Activated effector memory CD4-positive, alpha-beta T cell treated with Interleukin-2 at 50 U/mL for 16 hours (primary cell): ENCODE measurements at places on chromosomes 5 and 9.

DNA sequence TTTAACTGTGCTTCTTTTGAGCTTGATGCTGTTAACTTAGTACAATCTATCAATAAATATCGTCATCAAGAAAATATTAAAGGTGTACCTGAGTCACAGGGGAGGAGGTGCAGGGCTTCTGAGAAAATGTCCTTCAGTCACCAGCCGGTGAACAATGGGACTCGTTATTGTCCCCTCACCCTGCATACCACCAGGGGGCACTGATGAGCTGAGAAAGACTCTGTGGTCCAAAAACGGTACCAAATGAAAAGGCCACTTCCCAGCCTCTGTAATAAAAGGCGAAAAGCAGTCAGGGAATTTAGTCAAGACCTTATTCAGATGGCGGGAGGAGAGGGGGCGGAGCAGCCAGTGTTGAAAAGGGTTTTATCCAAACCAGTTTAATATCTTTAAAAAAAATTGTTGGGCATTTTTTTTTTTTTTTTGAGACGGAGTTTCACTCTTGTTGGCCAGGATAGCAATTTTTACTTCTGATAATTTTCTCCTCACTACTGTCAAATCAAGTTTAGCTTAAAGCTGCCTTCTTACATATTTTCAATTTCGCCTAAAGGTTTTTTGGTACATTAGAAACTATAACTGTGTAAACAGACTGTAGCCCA, 271.9 kb upstream of the ADAMTS16 start:
- DNase-seq, result no peak

DNA sequence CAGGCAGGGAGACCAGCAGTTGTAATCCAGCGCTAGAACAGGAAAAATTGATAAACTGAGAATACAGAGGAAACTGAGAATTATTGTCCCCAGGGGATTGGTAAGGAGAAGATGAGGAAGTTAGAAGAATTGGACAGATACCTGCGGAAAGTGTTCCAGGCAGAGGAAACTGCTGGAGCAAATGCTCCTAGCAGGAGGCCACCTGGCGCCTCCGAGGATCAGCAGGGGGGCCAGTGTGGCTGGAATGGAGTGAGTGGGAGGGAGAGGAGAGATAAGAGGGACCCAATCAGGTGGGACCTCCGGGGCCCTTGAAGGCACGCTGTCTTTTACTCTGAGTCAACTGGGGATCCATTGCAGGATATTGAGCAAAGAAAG, 695 bp upstream of the ANXA6 start:
- DNase-seq, result no peak

- DNase-seq, result no peak
Observed at GRCh38 chr9:78865737-78866136, 568.8 kb downstream of the PSAT1 start.

DNA sequence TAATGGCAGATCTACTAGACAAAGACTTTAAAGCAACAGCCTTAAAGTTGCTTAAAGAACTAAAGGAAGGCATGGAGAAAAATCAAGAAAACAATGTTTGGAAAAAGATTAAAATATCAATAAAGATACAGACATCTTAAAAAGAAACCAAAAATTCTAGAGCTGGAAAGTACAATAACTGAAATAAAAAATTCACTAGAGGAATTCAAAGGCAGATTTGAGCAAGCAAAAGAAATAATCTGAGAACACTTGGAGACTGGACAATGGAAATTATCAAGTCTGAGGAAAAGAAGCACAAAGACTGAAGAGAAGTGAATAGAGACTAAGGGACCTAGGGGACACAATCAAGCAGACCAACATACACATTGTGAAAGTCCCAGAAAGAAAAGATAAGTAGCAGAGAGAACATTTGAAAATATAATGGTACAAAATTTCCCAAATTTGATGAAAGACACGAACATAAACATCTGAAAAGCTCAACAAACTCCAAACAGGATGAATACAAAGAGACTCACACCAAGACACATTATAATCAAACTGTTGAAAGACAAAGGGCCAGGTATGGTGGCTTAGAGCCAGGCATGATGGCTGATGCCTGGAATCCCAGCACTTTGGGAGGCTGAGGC, 26.3 kb downstream of the SIL1 start:
- no peak for DNase-seq

- no peak for DNase-seq
Observed at GRCh38 chr9:134192311-134192950, 28.1 kb upstream of the RNU6ATAC start.

- DNase-seq, result no peak
Observed at GRCh38 chr9:118008246-118008645, 304.0 kb downstream of the TLR4 start.

DNA sequence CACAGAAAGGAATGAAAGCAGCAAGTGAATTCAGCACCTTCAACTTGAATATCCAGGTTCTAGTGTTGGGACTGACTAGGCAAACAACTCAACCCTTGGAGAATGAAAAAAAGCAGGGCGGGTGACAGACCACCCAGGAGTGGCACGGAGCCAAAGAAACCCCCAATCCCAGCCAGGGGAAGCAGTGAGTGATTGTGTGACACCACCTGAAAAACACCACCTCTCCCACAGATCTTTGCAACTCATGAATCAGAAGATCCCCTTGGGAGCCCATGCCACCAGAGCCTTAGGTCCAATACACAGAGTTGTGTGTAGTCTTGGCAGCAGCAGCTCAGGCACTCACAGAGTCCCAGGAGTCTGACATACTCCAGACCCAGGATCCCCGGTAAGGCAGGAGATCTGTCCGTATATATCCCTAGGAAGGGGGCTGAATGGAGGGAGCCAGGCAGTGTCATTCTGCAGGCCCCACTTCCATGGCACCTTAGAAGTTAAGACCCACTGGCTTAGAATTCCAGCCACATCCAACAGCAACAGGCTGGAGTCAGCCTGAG, 22.1 kb upstream of the ROR2 start:
- no peak for DNase-seq

DNA sequence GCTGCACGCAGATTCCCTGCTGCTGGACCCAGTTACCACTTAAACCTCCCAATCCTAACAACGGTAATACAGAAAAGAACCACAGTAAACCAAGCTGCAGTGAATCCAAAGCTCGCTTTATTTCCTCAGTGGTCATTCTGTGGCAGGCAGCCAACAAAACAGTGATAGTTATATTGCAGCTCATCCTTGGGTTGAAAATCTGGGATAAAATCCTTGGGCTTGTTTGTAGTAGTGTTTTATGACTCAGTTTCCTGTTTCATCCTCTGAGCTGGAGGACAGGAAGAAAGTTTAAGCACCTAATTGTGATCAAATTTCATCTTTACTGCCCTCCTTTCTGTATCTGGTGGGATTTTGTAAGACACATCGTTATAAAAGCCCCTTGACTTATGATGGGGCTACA, 31.4 kb downstream of the HMGCR start:
- no peak for DNase-seq

DNA sequence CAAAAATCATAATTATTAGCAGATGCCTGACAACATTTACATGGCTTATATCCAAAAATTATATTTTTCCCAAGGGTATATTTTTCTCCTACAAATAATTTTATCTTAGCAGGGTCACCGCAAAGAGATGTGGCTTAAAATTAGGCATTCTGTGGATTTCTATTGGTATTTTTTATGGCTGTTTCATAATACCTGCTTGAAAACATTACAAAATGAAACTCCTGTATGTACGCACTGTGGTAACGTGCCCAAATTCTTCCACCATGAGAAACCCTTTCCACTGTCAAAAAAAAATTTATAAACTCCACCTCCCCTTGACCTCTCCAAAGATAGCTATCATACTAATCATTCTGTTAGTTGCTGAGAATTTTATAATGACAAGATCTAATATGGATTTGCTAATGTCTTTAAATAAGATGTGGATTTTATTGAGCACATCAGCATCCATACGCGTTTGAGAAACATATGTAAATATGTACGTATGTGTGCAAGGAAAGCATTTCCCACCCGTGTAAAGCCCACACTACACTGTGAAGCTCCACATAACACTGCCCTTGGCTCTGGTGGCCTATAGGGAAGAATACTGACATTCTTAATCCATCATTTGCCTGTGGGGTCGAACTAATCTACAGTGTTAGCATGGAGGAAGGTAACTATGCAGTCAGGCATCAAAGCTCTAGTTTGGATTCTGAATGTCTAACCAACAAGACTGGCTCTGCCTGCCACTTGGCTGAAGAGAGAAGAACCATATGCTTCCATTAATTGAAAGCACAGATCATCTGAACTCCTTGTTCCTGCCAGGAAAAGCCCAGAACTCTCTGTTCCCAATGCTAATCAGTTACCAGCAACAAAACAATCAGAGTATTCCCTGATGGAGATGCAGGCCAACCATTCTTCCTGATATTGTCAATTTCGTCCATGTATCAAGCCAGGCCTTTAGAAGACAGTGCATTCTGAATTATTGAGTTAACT, 244.7 kb downstream of the SPOCK1 start:
- DNase-seq, result no peak

- DNase-seq, result no peak
Observed at GRCh38 chr9:134648701-134649530, 7.3 kb downstream of the COL5A1 start.

DNA sequence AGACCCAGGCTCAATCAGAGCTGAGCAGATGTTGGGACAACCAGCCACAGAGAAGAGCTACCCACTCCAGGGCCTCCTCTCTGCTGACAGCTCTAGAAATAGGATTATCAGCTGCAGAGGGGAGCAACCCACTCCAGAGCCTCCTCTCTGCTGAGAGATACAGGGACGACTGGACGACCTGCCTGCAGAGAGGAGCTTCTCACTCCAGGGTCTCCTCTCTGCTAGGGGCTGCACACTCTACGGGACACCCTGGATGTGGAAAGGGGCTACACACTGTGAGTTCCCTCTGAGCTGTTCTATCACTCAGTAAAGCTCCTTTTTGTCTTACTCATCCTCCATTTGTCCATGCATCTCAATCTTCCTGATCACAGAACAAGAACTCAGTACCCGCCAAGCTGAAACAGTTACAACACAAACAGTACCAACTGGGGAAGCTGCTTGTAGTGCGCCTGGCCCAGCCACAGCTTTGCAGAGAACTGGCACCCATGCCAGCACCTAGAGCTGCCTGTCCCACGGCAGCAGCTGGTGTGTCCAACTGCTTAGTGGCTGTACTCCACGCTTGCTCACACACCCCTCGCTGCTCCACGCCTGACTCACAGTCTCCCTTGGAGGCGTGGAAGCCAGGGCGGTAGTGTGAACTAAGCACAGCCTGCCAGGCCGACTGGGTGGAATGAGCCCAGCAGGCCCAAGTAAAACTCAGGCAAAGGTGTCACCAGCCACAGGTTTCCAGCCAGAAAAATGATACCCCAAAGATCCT, 56.8 kb downstream of the PRELID2 start:
- DNase-seq, result no peak

DNA sequence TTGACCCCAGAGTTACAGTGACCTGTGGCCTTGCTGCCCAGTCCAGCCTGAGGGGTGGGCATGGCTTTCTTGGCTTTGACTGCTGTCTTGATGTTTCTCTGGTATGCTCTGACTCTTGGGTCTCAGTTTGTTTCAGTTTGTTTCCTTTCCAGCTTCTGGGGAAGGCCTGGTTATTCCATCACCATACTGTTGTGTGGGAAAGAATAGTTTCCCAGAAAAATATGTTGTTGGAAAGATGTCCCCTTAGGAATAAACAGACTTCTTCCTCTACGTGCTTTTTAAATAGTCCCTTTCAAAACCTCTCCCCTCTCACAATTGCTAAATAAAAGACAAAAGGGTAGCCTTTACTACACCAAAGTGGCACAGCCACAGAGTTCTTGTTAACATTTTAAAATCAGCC, 49.5 kb downstream of the EGFLAM start:
- DNase-seq, result no peak

DNA sequence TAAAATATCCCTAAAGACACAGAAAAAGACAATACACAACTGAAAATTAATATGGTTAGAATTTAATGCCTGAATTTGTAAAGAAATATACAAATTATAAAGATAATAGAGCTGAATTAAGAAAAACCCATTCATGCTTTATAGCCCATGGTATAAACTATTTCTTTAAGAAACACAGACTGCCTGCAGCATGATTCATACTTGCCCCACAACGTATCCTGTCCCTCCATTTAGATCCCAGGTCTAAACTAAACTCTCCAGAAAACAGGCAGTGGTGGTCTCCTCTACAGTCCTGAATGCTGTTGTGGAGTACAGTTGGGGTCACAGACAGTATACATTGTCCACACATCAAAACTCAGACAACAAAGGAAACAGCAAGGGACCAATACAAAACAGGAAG, 24.8 kb downstream of the IL6ST start:
- no peak for DNase-seq

DNA sequence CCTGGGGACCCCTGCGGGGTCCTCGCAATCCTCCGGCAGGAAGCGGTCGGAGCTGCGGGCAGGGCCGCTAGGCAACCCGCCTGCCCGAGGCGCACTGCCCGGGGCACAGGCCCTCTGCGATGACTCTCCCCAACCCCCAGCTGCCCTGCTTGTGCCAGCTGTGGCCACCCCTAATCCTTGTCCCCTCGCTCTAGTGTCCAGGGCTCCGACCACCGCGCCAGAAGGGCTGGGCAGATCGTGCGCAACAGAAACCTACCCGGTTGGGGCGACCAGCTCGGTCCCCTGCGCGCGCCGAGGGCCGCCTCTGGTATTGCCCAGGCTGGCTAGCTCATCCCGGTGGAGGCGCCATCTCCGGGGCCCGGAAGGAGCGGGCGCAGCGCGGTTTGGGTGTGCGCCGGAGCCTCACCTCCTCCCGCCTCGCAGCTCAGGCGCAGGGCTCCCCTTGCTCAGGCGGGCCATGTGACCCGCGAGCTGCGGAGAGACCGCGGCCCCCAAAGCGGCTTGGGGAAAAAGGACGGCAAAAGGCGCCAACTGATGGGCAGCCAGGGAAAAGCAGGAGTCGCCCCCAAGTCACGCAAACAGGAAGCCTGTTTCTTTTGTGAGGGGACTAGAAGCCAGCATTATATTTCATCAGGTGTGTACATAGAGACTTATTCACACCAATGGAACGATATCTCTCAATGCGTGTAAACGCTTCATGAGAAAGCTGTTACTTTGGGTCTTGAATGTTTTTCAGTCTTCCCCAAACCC, 46.8 kb upstream of the RNF20 start:
- no peak for DNase-seq

- no peak for DNase-seq
Observed at GRCh38 chr5:4511996-4512656, 628.0 kb upstream of the ADAMTS16 start.

DNA sequence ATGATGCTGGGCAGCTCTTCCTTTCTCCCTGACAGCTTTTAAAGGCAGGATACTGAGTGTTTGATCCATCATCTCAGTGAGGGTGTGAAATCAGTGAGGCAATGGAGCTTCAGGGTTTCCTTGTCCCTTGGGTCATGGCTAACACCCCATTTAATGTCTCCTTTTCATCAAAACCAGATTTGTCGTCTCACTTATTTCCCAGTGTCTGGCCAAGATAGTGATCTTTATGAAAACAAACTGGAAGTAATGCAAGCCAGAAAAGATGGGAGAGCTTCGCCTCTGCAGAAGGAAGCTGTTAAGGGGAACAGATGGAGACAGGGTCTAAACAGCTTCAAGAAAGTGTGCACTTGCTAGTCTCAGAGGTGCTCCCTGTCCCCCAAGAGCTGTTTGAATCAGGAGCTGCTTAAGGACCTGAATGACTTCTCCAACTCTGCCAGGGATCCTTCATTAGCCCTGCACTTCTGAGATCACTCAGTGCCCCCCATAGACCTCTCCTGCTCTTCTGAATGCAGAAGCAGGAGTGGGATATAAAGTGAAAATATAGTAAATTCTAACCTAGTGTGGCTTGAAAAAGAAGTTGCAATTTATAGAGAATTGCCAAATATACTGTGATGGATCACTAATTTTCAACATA, 96.1 kb downstream of the F2RL2 start:
- DNase-seq, result no peak

- DNase-seq, result no peak
Observed at GRCh38 chr9:127991757-127992274, 11.0 kb upstream of the EEIG1 start.
